ENCODE measurements at places on chromosomes 3 and 15.

DNA sequence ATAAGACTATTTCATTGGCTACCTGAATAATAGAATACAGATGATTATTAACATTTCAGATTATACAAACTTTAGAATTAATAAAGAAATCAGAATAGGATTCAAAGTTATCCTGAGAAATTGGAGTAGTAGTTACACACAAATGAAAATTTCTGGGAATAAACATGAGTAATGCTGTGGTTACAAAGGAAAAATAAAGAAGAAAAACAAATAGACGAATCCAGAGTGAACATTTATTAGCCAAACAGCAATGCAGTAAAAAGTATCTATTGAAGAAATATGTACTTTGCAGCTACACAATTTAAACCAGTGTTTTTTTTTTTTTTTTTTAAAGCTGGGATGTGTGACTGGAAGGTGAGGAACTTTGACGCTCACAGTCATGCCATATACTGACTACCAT, 1159.2 kb downstream of the TUSC7 start:
- no peak for DNase-seq

- no peak for DNase-seq
These were observed 9.1 kb downstream of the AMOTL2 start for GRCh38 chr3:134364936-134365765.

GRCh38 chr3:30453360-30454039, 152.9 kb upstream of the TGFBR2 start:
- DNase-seq = no peak

DNA sequence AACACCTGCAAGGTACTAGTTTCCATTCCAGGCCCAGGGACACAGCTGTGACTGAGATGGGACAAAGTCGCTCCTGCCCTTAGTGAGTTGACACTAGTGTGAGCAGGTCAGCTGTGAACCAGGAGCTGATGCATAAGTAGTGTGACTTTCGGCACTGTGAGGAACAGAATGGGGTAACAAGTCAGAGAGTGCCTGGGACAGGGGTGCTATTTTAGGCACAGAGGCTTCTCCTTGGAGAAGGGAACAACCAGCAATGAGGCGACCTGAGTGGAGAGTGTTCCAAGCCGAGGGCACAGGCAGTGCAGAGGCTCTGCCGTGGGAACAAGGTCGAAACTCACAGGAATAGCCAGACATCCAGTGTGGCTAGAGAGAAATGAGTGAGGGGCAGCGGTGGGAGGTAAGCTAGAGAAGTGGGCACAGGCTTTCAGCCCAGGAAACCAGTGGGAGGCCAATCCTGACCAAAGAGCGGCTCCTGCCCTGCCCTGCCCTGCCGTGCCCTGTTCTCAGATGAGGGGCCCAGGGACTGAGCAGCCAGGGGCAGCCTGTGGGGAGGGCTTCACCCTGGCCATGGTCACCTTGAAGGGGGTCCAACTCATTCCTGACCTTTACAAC, 14.2 kb downstream of the DNAH1 start:
- no peak for DNase-seq

- DNase-seq = no peak
These were observed 170.5 kb downstream of the VPS13C start for GRCh38 chr15:61889706-61890105.

DNA sequence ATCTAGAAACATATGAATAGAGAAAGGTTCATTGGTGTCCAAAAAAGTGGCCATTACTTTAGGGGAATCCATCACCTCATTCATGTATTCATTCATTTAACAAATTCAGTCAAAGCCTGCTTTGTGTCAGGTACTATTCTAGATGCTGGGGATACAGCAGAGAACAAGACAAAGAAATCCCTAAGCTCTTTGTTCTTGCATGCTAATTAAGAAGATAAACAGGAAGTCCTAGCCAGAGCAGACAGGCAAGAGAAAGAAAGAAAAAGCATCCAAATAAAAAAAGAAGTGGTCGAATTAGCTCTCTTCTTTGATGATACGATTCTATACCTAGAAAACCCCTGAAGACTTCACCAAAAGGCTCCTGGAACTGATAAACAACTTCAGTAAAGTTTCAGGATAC, 12.4 kb upstream of the ZMAT3 start:
- DNase-seq = no peak

DNA sequence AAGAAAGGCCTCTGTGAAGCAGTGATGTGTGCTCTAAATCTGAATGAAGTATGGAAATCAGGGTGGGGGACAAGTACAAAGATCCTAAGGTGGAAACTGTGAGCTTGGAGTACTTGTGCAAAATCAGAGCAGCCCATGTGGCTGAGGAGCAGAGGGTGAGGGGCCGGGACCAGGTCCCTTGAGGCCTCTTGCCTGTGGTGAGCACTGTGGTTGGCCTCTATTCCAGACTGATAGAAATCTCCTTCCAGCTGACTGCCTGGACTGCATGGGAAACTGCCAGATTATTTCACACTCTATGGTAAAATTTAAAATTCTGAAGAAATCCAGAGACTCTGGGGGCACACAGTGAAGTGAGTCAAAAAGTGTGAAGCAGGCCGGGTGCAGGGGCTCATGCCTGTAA, 81.4 kb downstream of the TM4SF4 start:
- no peak for DNase-seq

All from effector CD8-positive, alpha-beta T cell (primary cell).